ACHN (cell line): ENCODE measurements at places on chromosomes 5 and 9.

DNA sequence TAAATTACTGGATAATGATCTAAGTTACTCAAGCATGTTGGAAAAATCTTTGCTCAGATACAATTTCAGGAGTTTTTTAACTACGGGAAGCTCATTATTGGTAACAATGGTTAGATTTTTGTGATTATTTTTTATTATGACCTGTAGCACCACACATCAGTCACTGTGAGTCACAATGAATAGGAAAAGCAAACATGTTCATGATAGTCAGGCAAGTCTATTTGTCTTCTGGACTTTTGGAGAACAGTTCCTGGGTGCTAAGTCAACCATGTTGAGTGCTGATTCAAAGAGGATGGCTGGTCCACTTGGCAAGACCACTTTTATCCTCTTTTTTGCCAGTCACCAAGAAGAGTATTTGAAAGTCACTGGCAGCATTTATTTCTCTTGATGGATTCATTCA, 403.2 kb downstream of the KIF4B start:
- DNase-seq = no peak

- DNase-seq = no peak
Observed at GRCh38 chr9:135805422-135806022, 101.8 kb downstream of the CAMSAP1 start.

GRCh38 chr9:128098297-128099230, 29.0 kb downstream of the PTGES2 start:
- peak; percentile 96 for DNase-seq

- no peak for DNase-seq
Observed at GRCh38 chr5:111734013-111734412, 23.0 kb downstream of the NREP start.
